ENCODE measurements at places on chromosomes 2 and 18. TPM values are rescaled to one million over a fixed set of nuclear protein-coding genes. Genes with fewer than 3 reads are reported as not detected.

Gene LAMA3
- polyA plus RNA-seq, result not detected

Gene TSPYL6
- polyA plus RNA-seq, result not detected

Gene TUBB8B
- polyA plus RNA-seq, result not detected

Gene HAAO
- polyA plus RNA-seq, result not detected

Gene ATOH8
- polyA plus RNA-seq, result not detected

Gene ORC4
- polyA plus RNA-seq, result 121 TPM

Gene PDIA6
- 72.3 TPM for polyA plus RNA-seq

Gene ANKRD53
- polyA plus RNA-seq, result not detected

Gene ANKRD30B
- polyA plus RNA-seq, result 2.1 TPM

Gene MYO3B
- not detected for polyA plus RNA-seq

Gene SP5
- not detected for polyA plus RNA-seq

Gene LIMS4
- polyA plus RNA-seq, result not detected

Gene ZNF397
- 21.5 TPM for polyA plus RNA-seq

Gene PSMA8
- 1.5 TPM for polyA plus RNA-seq

Gene TWIST2
- polyA plus RNA-seq, result not detected

Gene B3GNT7
- not detected for polyA plus RNA-seq

Gene IL36RN
- not detected for polyA plus RNA-seq

Gene GRHL1
- 0.88 TPM for polyA plus RNA-seq

Gene KIAA2012
- polyA plus RNA-seq, result 0.13 TPM

Gene C2orf78
- not detected for polyA plus RNA-seq

Gene FBXO11
- 62.0 TPM for polyA plus RNA-seq

Gene TMX3
- 64.2 TPM for polyA plus RNA-seq

Gene STPG4
- not detected for polyA plus RNA-seq

Gene TXNL4A
- polyA plus RNA-seq, result 270 TPM

Gene POU3F3
- polyA plus RNA-seq, result 2.8 TPM

Gene CCDC121
- polyA plus RNA-seq, result 2.7 TPM

Gene SLC5A6
- 9.7 TPM for polyA plus RNA-seq

Gene BMP10
- polyA plus RNA-seq, result not detected

Gene HDHD2
- polyA plus RNA-seq, result 107 TPM

Measured in Purkinje cell (primary cell).